ENCODE measurements at places on chromosomes 11 and 22.

DNA sequence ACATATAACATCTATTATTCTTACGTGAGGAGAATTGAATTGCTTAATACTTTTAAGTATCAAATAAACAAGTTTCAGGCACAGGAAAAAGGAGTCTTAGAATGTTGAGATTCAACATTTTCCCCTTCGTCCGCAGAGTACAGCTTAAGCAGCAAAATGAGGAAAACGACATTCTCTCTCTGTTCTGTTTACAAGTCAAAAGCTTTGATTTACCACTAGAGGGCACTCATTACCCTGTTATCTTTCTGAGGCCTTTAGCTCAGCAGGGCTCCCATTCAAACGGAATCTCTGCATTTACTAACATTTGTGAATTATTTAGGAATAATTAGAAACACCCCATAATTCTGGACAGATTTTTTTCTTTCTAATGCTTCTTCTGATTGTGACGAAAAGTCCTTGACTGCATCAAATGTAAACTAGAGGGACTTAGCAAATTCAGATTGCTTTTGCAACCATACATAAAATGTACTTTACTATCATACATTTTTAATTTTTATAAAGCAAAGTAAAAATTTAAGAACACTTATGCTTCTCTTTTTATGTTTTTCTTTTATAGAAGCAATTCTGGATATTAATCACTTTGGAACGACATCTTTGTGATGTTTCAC is 75.0 kb downstream of the JRKL start:
- DNase-seq: peak; percentile 79

DNA sequence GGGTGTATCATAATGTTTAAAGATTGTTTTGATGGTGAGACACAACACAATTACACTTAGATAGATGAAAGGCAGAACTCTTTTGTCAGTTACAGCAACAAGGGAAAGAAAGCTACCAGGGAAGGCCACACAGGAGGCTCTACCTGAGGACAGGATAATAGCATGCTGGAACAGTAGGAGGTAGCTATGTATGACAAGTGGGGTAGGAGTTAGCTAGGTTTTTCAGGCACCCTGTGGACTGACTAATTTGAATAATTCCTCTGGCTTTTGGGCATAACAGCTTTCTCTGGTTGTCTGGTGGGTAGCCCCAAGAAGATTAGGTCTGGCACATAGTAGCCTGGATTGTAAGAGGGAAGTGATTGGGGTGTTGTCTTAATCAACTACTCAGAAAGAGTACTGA is 475.4 kb upstream of the CHORDC1 start:
- DNase-seq: no peak

GRCh38 chr22:41862530-41863266 is 29.8 kb downstream of the SREBF2 start:
- no peak for DNase-seq

- peak; percentile 16 for DNase-seq
These were observed 40.3 kb upstream of the DAGLA start for GRCh38 chr11:61639816-61640443.

DNA sequence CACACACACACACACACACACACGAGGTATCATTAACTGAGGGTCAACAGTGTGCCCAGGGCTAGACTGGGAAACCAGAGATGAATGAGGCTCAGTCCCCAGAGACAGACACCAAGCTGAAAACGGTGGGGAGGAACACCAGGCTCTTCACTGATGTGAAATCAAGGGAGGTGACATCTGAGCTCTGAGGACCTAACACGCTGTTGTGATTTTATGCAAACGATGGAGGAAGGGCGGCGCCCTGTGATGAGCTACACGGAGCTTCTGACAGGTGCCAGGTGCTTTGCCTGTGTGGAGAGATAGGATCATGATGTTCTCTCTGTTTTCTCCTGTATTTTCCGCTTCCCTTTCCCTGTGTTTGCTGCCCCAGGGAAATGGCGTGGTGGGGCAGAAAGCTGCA is 6.5 kb upstream of the CYB5R3 start:
- DNase-seq: no peak

DNA sequence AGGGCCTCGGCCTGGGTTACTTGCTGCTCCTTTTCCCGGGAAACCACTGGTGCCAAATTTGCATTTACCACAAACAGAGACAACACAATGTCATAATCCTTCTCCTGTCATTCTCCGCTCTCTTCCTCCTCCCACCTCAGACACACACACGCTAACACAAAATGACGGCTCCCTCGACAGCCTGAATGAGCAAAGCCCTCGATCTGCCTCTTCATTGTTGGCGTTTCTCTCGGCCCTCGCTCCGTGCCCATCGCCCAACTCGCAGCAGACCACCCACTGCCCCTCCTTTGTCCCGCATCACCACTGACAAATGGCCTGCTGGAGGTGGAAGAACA is 12.5 kb upstream of the TCF20 start:
- no peak for DNase-seq

GRCh38 chr11:132088551-132088950 is 718.1 kb downstream of the NTM start:
- DNase-seq: no peak

DNA sequence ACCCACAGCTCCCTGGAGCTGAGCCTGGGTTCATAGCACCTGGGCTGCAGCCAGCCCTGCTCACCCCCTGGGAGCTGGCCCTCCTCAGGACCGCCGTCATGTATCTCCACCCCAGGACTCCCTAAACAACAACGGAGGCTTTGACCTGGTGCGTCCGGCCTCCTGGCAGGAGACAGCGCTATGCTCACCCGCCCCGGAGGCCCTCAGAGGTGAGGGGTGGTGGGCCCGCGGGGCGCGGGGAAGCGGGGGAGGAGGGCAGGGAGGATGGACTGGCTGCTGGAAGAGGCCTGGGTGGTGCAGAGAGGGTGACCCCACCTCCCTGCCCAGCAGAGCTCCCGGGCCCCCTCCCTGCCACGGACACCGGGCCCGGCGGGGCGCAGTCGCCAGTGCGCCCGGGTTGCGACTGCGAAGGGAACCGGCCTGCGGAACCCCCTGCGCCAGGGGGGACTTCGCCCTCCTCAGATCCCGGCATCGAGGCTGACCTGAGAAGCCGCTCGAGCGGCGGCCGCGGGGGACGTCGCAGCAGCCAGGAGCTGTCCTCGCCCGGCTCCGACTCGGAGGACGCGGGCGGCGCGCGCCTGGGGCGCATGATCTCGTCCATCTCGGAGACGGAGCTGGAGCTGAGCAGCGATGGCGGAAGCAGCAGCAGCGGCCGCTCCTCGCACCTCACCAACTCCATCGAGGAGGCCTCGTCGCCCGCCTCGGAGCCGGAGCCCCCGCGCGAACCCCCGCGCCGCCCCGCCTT is 3.1 kb downstream of the MAPK8IP2 start:
- DNase-seq: no peak

DNA sequence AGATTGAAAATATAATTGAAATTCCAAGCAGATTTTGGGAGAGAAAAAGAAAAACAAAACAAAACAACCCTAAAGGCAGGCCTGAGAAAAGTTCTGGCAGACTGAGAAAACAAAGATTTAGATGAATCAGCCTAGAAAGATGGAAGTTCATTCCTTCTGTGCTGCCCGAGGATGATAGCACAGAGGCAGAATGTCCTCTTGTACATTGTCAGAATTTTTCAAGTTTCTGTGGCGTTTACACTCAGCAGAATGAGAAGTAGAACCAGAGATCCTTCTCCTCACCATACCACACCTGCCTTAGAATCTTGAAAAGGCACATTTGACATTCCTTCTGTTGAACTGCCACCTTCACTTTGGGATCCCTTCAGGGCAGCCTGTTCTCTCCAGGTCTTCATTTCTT is 62.5 kb upstream of the IZUMO1R start:
- no peak for DNase-seq

DNA sequence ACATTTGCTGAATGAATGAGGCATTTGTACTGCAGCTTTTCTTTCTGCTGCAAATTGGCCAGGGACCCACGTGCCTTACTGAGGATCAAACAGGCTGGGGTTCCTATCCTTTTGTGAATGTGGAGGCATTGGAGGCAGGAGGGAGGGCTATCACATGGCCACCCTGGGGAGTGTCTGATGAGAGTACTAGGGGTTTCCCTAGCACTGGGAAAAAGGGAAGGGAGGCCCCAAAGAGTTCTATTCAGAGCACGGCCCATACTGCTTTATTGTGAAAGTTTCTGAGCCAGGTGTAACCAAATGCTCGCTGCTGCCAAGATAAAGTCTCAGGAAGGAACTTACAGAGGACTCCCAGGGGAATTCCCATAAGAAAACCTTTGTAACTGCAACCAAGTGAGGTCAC is 78.4 kb upstream of the ANO1 start:
- no peak for DNase-seq

DNA sequence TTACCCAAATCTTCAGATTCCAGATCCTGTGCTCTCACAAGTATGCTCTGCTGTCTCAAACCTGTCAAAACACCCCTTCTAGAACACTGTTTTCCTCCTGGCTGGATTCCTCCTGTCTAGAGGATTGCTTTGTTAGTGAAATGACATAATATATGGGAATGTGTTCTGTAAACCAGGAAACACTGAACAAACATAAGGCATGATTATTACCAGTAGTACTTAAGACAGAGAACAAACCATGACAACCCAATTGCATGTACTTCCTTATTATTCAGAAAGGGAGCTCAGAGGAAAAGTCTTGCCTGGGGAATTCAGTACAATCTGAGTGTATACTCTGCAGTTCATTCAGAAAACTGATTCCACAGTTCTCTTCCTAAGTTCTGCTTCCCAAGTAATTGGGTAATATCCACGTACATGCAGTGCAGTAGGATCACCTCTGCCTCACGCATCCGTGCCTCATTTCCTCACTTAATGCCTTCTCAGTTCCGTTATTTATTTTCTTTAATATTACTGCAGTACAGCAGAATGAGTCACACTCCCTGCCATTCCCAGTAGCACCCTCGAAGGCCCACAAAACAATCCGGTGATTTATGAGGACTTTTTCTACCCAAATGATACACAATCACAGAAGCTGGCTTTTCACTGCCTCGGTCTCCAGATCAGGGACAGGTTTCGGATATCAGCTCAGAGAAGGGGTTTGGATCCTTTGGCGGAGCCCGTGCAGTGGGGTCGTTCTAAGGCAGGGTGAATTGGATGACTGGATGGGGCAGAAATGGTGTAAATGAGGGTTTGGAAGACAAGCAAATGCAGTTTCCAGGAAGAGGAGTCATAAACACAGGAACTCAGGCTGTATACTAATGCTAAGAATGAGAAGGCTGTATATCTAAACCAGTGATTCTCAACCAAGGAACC is 896.9 kb downstream of the KCNA4 start:
- peak; percentile 96 for DNase-seq

- DNase-seq: no peak
These were observed 283.1 kb upstream of the CCDC90B start for GRCh38 chr11:83569134-83569805.

- no peak for DNase-seq
These were observed 36.7 kb upstream of the PLET1 start for GRCh38 chr11:112297248-112297866.

DNA sequence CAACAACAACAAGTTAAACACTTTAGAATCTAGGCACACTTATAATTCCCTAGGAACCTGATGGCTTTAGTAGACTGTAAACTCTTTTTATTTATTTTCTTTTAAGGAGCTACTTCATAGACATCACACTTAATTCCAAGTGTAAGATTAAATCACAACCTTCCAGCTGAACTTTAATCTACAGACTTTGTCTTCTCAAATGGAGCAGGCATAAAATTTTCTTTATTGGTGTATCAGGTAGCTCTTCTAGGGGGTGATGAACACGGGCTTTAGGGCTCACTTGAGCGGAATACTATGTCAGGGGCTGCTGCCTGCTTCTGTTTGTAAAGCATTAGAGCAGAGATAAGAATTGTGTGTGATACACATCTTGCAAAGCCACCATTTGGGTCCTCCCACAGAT is 525.8 kb upstream of the FAT3 start:
- no peak for DNase-seq

Measured in iris pigment epithelial cell (primary cell).